ENCODE measurements at places on chromosomes 1 and 21.
A peak's percentile ranks its signal among the peaks of the same experiment; 100 is the strongest.

DNA sequence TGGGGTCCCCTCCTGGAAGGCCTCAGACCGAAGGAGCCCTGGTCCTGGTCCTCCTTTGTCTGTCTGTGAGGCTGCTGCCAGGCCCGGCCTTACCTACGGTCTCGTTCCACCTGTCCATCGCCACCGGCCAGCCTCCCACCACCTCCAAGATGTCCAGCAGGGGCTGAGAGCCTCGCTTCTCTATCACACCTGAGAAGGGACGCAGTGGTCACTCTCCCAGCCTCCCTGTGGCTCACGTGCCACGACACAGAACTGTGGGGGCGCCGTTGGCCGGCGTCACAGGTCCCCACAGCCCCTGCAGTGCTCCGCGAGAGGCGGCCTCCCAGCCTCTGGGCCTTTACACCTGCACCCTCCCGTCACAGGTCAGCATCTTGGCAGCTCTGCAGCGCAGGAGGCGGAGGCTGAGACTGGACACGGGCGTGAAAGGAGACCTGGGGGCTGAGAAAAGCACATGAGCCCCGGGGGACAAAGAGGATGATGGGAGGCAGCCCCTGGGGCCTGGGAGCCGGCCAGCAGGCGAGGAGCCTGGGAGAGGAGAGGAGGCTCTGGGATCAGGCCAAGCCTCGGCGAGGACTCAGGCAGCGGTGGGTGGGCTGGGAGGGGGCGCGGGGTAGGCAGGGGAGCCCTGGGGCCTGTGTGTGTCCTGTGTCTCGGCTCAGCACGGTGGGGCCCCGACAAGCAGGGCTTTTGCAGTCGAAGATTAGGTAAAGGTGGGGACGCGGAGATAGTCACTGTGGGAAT is 20.5 kb downstream of the PRXL2B start:
- no peak for DNase-seq

DNA sequence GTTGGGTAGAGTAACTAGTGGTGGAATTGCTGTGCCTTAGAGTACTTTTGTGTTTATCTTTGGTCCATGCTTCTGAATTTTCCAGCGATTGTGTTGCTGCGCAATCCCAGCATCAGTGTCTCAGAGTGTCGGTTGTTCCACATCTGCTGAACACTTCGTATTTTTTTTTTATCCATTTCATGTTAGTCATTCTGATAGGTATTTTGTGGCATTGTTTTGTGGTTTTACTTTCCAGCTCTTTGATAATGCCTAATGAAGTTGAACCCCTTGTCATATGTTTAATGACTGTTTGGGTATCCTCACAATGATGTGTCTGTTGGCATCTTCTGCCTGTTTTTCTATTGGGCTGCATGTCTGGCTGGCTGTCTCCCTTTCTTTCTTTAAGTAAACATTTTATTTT is 13.6 kb downstream of the TUFT1 start:
- no peak for DNase-seq

DNA sequence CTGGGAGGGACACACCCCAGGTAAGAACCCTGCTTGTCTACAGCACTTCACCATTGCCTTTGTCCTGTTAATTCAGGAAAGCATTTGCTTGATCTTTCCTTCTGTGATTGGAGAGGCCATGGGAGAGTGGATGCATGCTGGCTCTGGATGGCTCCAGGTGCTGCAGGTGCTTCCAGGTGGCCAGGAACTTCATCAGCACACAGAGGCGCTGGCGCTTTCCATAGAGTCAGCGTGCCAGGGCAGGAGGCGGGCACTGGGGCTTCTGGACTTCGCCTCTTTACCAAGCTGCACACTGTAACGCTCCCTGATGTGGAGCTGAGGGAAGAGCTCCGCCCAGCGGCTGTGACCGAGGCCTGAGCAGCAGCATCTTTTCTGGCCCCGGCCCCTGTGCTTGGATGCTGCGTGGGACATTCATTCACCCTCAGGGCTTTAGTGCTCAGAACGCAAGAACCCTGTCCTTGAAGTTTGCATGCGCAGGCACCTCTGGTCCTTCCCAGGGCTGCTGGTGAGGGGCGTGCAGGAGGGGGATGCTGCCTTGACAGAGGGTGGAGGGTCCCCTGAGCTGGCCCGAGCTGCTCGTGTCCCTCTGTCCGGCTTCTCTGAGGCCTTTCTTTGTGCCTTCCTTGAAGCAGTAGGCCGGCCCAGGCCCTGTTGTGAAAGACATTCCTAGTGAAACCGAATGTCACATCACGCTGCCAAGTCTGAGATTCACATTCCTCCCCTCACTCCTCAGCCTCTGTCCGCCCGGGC is 1.6 kb upstream of the MX2 start:
- peak; percentile 85 for DNase-seq

DNA sequence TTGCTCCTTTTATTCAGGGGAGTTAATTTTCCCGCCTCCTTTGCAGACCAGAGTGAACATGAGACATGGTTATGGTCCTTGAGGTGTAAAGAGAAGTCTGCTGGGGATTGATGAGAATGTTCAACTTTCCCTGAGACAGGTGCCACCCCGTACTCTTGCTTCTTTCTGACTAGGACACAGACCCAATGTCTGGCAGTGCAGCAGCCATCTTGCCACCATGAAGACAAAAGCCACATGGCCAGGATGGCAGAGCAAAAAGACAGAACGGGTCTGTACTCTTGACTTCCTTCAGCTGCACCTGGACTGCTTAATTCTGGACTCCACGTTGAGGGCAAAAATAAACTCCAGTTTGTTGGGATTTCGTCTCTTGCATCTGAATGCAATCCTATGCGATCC is 54.1 kb downstream of the KLHDC7A start:
- DNase-seq = no peak

GRCh38 chr1:205600085-205600484 is 31.7 kb downstream of the ELK4 start:
- no peak for DNase-seq

DNA sequence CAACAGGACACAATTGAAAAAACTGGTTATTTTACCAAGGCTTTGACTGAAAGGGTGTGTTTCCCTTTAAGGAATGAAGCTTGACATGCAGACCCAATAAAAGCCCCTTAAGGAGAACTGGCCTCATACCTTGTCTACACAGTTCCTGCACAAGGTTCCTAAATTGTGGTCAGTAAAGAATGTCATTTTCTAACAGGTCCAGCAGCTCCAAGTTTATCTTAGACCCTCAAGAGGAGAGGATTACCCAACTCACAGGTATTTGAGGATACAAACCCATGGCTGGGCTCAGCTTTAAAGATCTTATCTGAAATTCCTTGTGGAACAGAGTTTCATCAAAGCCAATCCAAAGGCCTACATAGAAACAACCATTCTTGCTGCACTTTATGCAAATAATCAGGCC is 31.4 kb upstream of the CBR3 start:
- no peak for DNase-seq

- DNase-seq = no peak
Measured at GRCh38 chr1:12473596-12474362, 144.2 kb downstream of the DHRS3 start.

DNA sequence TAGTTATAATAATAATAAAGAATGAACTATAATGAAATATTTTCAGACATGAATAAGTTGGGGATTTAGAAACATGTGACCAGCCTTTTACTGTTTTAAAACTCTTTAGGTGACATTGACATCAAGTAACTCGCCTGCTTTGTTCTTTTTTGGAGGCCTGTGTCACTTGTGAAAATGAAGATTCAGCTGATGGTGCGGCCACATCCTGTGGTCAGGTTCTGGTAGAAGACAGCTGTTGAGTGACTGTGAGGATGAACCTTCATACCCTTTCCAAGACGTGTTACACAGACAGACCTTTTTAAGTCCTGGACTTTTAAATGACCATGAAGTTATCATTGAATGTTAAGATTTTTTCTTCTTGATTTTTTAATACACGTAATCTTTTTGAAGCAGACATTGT is 10.3 kb downstream of the UTS2 start:
- no peak for DNase-seq

DNA sequence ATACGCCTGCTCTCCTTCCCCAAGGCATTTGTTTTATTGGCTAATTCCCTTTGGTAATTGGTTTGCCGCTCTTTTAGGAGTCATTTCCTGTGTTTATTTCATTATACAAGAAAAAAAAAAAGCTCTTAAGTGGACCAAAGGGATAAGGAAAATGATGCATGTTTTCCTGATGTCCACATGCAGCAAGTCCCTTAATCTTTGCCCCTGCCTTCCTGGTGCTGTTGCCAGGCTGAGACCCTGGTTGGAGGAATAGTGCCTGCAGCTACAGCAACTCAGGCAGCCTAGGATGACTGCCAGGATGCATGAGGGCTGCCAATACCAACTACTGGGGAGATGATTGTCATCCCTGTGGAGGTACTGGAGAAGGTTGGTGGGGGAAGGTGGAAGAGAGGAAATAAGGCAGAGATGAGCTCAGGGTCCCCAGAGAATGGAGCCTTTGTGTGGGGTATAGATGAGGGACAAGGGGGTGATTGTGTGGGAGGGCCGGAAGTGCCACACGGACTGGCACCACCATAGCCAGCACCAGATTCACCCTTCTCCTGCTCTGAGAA is 6.1 kb upstream of the GATAD2B start:
- no peak for DNase-seq

- DNase-seq = no peak
Measured at GRCh38 chr1:165298203-165298820, 58.2 kb downstream of the LMX1A start.

GRCh38 chr1:171912509-171913175 is 71.3 kb downstream of the DNM3 start:
- no peak for DNase-seq

DNA sequence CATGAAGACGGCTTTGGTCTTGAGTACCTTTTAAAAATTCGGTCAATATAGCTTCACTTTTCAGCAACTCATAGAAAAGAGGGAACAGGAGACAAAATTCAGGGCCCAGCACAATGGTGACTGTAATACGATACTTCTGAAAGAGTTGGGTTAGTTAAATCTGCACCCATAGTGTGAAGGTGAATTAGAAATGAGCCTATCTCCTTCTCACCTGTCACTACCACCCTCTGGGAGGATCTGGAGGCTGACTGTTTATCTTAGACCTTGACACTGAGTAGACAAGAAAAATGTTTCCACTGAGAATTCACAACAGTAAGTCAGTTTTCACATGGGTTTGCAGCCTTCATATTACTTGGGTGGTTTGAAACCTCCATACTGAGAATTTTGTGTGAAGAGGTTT is 57.9 kb upstream of the HMGB4 start:
- no peak for DNase-seq

GRCh38 chr1:112457241-112457640 is 51.5 kb upstream of the WNT2B start:
- no peak for DNase-seq

GRCh38 chr1:172417557-172417956 is 2.9 kb upstream of the C1orf105 start:
- no peak for DNase-seq

All from NCI-H345 (cell line).